Muscle of leg (tissue), 16 donors: ENCODE measurements at places on chromosomes 12 and 14. TPM values are rescaled to one million over a fixed set of nuclear protein-coding genes. Genes with fewer than 3 reads are reported as not detected.

The SCN8A gene
- total RNA-seq, result 0.35 TPM

The MAX gene
- total RNA-seq, result 26.2 TPM

DNA sequence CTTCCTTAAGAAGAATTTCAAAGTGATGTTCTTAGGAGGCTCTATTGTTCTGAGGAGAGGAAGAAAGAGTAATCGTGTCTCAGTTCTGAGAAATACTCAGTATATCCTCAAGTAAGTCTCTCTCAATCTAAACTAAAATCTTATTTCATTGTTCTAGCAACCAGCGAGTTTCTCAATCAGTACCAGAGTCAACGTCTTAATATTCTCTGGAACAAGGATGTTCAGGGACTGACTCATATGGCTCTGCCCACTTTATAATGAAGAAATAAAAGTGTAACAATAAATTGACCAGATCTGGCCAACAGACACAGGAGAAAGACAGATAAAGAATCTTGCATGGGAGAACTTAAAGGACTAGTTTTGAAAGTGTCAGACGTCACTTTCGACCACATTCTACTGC is 469.8 kb upstream of the FLRT2 start:
- no peak for DNase-seq

- DNase-seq, result no peak
These were observed 68.1 kb downstream of the BORCS5 start for GRCh38 chr12:12425001-12425400.

The OR11G2 gene
- total RNA-seq, result not detected

The OTX2 gene
- 0.04 TPM for total RNA-seq

DNA sequence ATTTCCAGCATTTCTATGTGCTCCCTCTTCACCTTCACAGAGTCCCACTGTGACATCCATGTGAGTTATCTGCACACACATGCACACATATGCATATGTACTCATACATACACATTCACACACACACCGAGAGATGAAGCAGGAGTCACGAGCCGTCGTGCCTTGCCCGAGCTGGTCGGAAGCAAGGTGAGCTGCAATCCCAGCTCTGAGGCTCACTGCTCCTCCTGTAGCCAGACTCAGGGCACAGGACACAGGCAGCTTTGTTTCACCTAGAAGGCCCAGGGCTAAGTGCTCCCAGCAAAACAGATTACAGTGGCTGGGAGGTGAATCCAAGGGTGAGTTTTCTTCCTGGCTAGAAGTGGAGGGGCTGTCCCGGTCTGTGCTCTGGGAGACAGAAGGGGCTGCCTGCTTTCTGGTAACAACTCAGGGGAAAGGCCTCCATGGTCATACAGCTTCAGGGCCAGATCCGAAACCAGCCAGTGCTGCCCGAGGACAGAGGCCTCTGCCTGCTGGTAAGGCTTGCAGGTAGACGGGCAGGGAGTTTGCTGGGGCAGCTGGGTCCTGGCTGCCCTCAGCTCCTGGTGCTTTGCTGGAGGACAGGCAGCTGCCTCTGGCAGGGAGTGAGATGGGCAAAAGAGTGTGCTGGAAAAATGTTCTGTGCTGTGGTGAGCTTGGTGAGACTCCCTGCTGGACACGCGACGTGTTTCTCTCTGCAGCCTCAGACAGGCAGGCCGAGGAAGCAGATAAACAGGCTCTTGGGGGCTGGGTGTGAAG is 123.7 kb downstream of the CRACR2A start:
- no peak for DNase-seq

The SRRM4 gene
- total RNA-seq, result 0.13 TPM

DNA sequence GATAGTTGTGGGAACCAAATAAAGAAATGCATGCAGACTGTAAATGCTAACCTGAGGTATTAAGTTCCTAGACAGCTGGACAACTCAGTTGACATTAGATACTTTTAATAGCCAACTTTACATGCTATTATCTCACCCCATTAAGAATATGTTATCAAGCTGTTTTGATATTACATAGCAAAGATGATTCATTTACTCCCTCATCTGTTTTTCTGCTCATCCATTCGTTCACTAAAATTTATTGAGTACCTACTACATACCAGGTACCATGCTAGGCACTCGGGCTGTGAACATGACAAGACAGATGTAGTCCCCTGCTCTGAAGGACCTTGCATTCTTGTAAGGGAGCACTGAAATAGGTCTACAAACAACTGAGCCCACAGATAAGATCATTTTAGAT is 192.4 kb downstream of the DACT1 start:
- DNase-seq, result no peak

GRCh38 chr14:75341620-75342019 is 63.0 kb downstream of the FOS start:
- peak; percentile 83 for DNase-seq

DNA sequence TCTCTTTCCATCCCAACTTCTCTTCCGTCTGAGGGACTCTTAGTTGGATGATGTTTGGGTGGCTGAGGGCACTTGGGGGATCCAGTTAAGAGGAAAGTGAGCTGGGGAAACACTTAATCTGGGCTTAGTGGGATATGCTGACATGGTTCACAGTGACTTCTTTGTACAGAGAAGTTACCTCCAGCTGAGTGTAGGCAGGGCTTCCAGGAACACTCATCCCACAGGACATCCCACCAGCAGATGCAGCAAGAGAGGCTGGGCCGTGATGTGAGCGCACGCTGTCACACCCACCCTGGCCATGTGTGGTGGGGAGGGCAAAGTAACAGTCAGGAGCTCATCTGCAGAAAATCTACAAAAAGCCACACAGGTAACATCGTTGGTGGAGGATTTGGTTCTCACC is 832 bp upstream of the CACNA2D4 start:
- DNase-seq, result no peak

DNA sequence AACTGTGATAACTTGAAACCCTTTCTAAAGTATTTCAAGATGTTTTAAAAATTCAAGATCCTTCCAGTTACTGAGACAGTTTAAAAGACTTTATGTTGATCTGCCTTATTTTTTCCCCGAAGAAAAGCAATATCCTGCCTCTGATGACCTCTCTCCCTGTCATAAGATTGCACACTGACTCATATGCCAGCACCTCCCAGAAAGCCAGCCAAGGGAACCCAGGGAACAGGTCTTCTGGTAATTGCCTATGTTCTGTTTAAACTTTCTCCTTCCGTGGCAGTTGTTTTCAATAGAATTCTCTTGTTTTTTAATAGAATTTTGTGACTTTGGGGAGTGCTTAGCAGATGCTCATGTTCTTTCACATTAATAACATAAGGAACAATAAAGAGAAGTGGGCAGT is 300.2 kb upstream of the PRKD1 start:
- peak; percentile 82 for DNase-seq

- no peak for DNase-seq
These were observed 6.4 kb downstream of the TRIP11 start for GRCh38 chr14:92033433-92033832.

- no peak for DNase-seq
These were observed 71.1 kb downstream of the EGLN3 start for GRCh38 chr14:33879684-33880286.

The DAO gene
- 0.09 TPM for total RNA-seq

DNA sequence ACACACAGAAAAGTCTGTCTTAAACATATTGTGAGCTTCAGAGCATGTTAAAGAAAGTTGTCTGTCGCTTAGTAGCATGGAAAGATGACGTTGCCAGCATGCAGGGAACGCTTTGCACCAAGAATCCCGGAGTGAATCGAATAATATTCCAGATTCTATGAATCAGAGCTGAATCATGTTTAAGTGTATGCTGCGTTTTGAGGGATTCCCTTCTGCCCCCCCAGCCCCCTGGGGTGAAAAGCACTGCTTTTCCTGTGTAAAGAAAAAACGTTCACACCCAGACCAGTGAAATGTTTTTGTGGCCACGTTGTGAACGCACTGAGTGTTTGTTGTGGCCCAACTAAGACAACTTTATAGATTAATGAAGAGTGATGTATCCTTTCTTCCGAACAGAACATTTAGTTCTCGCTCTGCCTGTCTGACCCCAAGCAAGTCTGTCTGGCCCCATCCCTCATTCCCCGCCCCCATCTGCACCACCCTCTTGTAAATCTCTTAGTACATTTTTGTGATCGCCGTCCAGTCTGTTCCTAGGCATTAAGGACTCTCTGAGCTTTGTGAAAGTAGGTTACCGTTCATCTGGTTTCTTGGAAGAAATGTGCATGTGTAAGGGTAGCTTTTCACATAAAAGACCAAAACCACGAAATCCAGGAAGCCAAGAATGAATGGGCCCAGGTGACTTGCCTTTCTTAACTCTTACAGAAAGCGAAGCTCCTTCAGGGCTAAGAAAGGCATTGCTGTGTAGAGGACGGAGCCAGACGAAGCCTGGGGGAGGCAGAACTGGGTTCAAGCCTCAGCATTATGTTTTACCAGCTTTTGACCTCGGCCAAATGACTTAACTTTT is 103.0 kb downstream of the SAMD4A start:
- DNase-seq, result peak; percentile 75

- no peak for DNase-seq
These were observed 70.4 kb downstream of the TBK1 start for GRCh38 chr12:64522316-64522715.

The M6PR gene
- 74.9 TPM for total RNA-seq

The COCH gene
- total RNA-seq, result 6.3 TPM

- DNase-seq, result no peak
These were observed 19.5 kb upstream of the NUBPL start for GRCh38 chr14:31541702-31542101.

DNA sequence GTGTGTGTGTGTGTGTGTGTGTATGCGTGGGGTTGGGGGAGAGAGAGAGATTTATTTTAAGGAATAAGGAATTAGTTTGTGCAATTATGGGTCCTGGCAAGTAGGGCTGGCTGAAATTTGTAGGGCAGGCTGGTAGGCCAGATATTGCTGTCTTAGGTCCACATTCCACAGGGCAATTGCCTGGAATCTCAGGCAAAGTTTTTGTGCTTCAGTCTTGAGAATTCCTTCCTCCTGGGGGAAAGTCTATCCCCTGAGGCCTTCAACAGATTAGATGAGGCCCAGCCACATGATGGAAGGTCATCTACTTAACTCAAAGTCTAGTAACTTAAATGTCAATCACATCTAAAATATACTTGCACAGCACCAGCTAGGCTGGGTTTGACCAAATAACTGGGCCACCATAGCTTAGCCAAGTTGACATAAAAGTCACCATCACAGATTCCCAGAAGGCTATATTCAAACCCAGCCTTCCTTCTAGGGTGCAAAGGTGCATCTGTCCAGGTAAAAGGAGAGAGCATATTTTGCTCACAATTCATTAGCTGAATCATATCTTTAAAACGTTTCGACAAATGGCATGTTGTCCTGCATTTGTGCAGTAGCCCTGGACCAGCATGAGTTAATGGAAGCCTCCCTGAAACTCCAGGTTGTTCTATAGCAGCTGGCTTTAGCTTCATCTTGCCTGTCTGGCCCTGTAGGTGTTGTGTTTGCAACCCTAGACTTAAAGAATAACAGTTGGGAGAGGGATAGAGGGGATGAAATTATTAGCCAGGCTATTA is 63.1 kb downstream of the C14orf132 start:
- no peak for DNase-seq

The OR6C2 gene
- total RNA-seq, result not detected

GRCh38 chr12:108709697-108710096 is 21.6 kb downstream of the CORO1C start:
- no peak for DNase-seq

The HOXC12 gene
- total RNA-seq, result not detected

DNA sequence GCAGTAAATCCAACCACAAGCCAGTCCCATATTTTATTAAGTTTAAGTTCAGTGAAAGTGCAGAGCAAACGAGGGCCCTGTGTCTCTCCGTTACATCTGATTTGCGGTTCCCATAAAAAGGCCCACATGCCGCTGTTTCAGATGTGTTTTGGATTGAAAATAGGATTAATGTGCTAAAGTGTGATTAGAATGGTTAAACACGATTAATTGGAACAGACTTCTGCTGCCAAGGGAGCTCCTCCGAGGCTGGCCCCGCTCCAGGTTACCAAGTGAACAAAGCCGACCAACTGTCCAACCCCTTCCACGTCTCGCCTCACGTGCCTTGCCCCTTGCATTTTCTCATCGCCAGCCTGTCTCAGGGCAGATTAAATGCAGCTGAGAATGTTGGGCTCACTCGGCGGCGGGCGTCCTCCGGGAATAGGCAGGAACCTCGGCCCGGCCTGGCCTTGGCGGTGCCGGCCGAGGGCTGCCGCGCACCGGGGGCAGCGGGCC is 166.5 kb upstream of the GSC start:
- peak; percentile 91 for DNase-seq

GRCh38 chr12:56126732-56127239 is 1.3 kb upstream of the ESYT1 start:
- no peak for DNase-seq

DNA sequence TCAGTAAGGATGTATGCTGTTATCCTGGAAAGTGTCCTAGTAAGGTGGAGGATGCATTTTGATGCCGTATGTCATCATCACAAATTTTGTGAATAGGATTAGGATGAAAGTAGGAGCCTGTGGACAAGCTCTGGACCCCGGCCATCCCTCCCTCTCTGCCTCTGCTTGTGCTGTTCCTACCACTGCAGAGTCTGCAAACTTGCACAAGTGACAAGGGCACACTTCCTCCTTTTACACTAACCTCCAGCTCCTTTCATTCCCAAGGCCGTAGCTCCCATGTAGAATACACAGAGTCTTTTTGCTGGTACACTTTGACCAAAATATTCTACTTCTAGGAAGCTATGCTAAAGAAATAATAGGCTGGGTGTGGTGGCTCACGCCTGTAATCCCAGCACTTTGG is 13.3 kb upstream of the TMCC3 start:
- DNase-seq, result no peak

DNA sequence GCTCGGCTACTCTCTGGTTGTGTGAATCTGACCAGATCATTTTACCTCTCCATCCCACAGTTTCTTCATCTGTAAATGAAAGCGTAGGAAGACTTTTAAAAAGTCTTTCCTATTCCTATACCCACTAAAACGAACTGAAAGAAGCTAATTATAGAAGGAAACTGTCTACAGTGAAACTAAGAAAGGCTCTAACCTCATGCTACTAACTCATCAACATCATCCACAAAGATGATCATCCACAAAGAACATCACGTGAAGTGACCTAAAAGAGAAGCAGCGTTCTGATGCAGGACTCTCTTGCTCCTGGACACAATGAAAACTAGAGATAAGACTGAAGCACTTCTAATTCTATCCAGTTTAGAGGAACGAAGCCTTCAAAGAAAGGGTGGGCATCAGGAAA is 58.5 kb upstream of the OSBPL8 start:
- no peak for DNase-seq

DNA sequence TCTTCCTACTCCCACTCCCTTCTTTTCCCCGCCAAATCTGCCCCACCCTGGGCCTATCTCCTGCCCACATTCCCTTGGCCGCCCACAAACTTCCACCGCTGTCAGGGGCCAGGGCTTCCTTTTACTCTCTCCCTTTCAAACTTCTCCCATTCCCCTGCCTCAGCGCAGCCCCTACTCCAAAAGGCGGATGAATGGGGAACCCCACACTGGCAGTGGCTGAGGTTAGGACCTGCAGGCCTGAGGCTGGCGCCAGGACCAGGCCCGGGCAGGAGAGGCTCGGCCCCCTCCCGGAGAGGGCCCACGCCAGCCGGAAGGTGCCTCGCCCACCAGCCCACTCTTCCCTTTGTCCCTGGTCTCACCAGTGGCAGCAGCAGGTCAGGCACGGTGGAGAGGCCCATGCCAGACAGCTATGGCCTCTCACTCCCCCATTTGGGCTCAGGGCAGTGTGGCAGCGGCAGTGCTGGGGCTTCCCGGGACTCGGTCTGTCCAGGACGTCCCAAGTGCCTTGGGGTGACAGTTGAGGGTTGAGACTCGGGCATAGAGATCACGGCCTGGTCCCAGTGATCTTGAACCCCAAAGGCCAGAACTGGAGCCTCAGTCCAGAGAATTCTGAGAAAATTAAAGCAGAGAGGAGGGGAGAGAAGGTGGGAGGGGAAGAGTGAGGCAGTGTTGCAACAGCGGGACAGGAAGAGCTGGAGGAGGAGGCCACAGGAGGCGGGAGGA is at the start of gene TNFRSF1A:
Gene TNFRSF1A, minus strand, starts transcription at position 660 of the 723 bp plus-strand sequence. Its CDS starts 262 bp downstream, at position 398.
- peak; percentile 94 for DNase-seq
